ENCODE measurements at places on chromosomes 6 and 20.

DNA sequence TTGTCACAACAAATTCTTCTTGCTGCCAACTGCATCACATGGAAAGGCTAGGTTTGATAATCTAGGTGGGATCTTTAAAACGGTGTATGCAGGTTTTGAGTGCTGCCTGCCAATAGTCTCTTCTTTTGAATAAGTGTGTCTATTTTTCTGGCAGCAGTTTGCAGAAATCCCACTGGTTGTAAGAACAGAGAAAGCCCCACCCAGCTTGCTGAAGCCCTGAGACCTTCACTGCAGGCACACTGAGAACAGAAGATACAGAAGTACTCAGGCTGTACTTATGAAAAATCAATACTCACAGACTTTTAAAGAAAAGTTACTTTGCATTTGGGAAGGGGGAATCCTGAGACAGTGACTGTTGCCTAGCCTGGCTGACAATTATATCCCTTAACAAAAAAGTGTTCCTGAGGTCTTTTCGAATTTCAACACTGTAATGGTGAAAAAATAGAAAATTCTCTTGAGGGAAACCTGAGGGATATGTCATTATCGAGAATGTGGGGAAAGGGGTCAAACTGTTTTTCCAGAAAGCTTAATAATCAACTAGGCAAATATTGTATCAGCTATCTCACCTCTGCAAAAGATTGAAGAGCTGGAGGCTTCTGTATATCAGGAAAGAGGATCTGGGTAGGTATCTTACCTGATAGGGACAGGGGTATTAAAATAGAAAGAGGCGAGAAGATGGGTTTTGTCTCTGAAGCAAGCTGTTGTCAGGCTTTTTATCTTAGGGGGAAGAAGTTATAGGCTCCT lies 199.9 kb downstream of the LRFN2 start:
- no peak for DNase-seq

DNA sequence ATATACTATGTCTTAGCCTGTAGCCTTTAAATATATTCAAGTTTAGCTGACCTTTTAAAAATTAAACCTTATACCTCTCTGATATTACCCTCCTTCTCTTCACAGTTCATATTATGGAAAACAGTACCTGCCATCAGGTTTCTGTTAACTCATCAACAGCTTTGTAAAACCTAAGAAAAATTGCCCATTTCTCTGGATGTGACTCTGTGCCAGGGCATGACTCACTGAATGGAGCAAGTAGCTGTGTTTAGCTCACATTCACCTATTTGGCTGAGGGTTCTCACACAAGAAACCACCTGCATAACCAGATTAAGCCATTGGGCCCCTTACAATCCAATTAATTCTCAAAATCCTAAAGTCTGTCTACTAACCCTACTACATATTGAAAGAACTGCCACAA lies 678.8 kb upstream of the MARCKS start:
- DNase-seq: no peak

DNA sequence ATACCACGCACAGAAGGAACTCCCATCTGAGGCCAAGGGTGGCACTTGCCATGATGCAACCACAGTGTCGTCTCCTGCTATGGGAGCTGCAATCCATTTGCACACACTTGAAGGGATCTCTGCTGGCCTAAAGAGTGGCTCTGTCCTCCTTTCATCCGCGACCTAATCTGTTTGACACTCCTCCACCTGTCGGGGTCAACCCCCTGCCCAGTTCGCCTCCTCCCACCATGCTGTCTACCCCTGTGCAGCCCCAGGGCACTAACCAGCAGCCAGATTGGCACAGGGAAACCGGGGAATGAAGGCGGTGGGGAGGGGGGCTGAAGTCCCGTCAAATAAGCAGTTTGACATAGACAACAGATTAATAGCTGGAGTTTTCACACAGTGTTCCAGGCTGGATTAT lies 58.1 kb upstream of the FOXQ1 start:
- no peak for DNase-seq

DNA sequence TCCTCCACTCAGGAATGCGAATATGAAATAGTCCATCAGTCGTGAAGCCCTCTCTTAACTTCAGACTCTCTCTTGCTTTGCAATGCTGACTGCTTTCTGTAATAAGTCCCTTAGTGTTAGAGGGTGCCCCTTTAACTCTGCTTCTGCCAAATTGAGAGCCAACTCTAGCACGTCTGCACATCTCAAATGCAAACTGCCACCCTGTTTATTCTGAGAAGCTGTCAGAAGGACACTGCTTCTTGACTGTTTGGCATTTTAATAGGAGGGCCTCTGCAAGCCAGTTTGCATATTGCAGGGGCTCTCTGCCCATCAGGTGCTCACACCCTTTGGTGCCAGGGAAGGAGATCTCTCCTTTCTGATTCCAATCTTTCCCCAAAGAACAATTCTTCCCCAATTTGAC lies 589.8 kb upstream of the CDH4 start:
- no peak for DNase-seq

DNA sequence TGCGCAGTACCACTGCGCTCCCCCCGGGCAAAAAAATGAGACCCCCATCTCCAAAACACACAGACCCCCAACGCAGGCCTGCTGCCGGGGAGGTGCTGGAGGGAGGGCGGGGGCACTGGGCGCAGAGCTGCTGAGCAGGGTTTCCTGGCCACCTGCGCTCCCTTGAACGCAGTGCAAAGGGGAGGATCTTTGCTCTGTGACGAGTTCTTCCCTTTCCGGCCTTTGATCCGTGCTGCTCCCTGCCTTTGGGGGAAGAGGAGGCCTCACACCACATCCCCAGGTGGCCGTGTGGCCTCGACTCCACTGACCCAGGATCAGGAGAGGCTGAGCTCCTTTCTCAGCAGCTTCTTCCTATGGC lies 8.9 kb upstream of the COL20A1 start:
- no peak for DNase-seq
